ENCODE measurements at places on chromosomes 12 and 14. TPM values are rescaled to one million over a fixed set of nuclear protein-coding genes. Genes with fewer than 3 reads are reported as not detected.

GRCh38 chr12:119989361-119989730 is 310 bp downstream of the BICDL1 start:
- no peak overlapping the region for H3K27ac ChIP-seq
- no peaks in the 10 kb centered on the region for H3K27me3 ChIP-seq
- H3K36me3 ChIP-seq: no peaks in the 10 kb centered on the region
- DNase-seq: peak; percentile 22

- DNase-seq: no peak
- H3K4me3 ChIP-seq: no peak overlapping the region
- H3K27ac ChIP-seq: peak overlapping the region; percentile 41
- H3K27me3 ChIP-seq: no peaks in the 10 kb centered on the region
- H3K36me3 ChIP-seq: peaks cover 4% of the 10 kb centered on the region
These were observed 48.2 kb downstream of the ATF7 start for GRCh38 chr12:53577941-53578352.

GRCh38 chr14:77076113-77076631 is 21.9 kb upstream of the CIPC start:
- no peaks in the 10 kb centered on the region for H3K27me3 ChIP-seq
- peaks cover 1% of the 10 kb centered on the region for H3K4me1 ChIP-seq
- no peak overlapping the region for H3K4me3 ChIP-seq
- no peak for DNase-seq

DNA sequence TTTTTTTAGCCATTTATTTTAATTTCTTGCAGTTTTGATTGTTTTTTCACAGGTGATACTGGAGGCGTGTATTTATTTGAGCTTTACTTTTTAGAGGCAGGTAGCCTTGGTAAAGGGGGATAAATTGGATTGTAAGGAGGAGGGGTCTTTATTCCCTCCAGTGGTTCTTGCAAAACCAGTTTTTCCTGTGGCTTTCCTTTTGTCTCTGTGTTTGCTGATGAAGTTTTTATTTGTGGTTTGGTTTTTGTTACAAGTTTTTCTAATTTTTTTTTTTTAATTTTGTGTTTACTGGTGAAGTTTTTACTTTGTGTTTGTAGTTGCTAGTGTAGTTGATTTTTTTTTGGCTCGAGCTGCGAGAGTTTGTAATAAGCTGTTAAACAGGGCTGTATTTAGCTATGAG is 278.5 kb downstream of the PRKD1 start:
- no peak for DNase-seq
- no peaks in the 10 kb centered on the region for H3K27me3 ChIP-seq
- H3K36me3 ChIP-seq: peaks cover 2% of the 10 kb centered on the region
- H3K4me3 ChIP-seq: no peak overlapping the region
- H3K27ac ChIP-seq: no peak overlapping the region

DNA sequence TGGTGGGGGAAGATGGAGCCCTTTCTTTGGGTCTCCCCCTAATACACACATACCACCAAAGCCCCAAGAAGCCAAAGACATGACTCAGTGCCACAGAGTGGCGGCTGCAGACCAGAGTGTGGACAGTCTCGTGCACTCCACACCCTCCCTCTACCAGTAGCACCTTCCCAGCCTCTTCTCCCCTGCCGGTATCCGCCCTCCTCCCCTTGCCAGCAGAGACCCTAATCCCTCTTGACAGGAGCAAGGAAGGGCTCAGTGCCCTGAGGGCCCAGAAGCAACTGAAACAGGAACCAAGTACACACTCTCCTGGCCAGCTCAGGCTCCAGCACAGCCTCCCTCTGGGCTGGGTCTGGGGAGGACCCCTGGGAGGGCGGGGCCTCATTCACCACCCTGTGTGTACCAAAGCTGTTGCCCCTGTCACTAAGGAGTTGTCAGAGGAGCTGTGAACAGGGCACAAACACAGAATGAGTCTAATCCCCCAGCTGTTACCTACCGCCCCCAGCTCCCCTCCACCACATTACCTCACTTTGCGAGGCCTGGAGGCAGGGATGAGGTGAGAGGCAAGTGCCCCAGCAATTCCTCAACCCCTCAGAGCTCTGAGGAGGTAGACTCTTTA is 8.2 kb downstream of the SPRYD3 start:
- H3K27ac ChIP-seq: peak overlapping the region; percentile 66
- H3K4me3 ChIP-seq: no peak overlapping the region
- DNase-seq: no peak
- no peaks in the 10 kb centered on the region for H3K27me3 ChIP-seq
- H3K4me1 ChIP-seq: peaks cover 31% of the 10 kb centered on the region

DNA sequence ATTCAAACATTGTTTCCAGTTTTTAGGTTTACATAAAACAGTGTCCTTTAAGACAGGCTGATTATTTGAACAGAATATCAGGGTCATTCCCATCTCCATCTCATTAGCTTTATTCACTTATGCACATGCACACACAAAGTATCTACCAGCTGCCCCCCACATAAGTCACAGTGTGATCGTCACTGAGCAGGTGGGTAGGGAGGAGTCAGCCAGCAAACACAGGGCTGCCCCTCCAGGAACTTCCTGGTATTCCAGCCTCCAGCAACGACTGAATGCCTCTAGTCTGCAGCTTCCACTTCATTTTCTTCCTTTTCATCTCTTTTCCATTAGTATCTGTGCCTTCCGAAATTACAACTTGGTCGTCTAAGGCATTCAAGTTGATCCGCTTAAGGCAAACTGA is 48.8 kb upstream of the FOXN3 start:
- no peaks in the 10 kb centered on the region for H3K27me3 ChIP-seq
- H3K4me1 ChIP-seq: peaks cover 32% of the 10 kb centered on the region
- no peak overlapping the region for H3K27ac ChIP-seq
- DNase-seq: no peak
- no peak overlapping the region for H3K4me3 ChIP-seq

GRCh38 chr12:66044731-66045130 is 85.8 kb downstream of the LLPH start:
- H3K27ac ChIP-seq: no peak overlapping the region
- peaks cover 2% of the 10 kb centered on the region for H3K4me1 ChIP-seq
- peaks cover 42% of the 10 kb centered on the region for H3K27me3 ChIP-seq
- H3K4me3 ChIP-seq: no peak overlapping the region

DNA sequence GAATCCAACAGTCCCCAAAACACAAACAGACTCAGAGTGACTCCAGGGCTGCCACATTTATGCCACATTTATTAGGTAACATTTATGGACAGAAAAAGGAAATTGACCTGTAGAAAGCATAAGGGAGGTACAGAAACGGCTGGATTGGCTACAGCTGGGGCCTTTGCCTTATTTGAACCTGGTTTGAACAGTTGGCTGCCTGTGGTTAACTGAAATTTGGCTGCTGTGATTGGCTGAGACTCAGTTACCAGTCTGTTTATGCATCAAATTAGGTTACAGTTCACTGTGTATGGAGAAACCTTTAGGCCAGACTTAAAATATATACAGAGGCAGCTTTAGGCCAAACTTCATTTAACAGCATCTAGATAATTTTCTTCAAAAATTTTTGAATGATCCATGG is 27.8 kb upstream of the PCNX1 start:
- no peak overlapping the region for H3K27ac ChIP-seq
- H3K36me3 ChIP-seq: peaks cover 3% of the 10 kb centered on the region
- H3K4me1 ChIP-seq: peaks cover 32% of the 10 kb centered on the region
- no peak for DNase-seq
- H3K4me3 ChIP-seq: no peak overlapping the region

- no peak overlapping the region for H3K4me3 ChIP-seq
- no peak overlapping the region for H3K27ac ChIP-seq
- DNase-seq: no peak
- peaks cover 15% of the 10 kb centered on the region for H3K4me1 ChIP-seq
- peaks cover 7% of the 10 kb centered on the region for H3K36me3 ChIP-seq
- H3K27me3 ChIP-seq: peaks cover 51% of the 10 kb centered on the region
These were observed 2.5 kb upstream of the DACT1 start for GRCh38 chr14:58635091-58635830.

GRCh38 chr14:100609941-100610391 is 22.7 kb upstream of the BEGAIN start:
- H3K4me1 ChIP-seq: peaks cover 5% of the 10 kb centered on the region
- no peaks in the 10 kb centered on the region for H3K36me3 ChIP-seq
- peak; percentile 1 for DNase-seq
- H3K27ac ChIP-seq: no peak overlapping the region

- H3K36me3 ChIP-seq: peaks cover 4% of the 10 kb centered on the region
- H3K4me3 ChIP-seq: no peak overlapping the region
- peaks cover 10% of the 10 kb centered on the region for H3K4me1 ChIP-seq
- no peak overlapping the region for H3K27ac ChIP-seq
- DNase-seq: no peak
- peaks cover 42% of the 10 kb centered on the region for H3K27me3 ChIP-seq
These were observed 3.7 kb upstream of the FAIM2 start for GRCh38 chr12:49907352-49907751.

GRCh38 chr14:61365667-61366212 is 44.4 kb downstream of the PRKCH start:
- H3K27me3 ChIP-seq: no peaks in the 10 kb centered on the region
- no peak for DNase-seq
- H3K4me1 ChIP-seq: peaks cover 41% of the 10 kb centered on the region
- no peak overlapping the region for H3K4me3 ChIP-seq
- no peaks in the 10 kb centered on the region for H3K36me3 ChIP-seq
- H3K27ac ChIP-seq: no peak overlapping the region

GRCh38 chr12:68375756-68376695 is 43.9 kb upstream of the MDM1 start:
- no peak for DNase-seq
- H3K4me3 ChIP-seq: no peak overlapping the region
- H3K27me3 ChIP-seq: no peaks in the 10 kb centered on the region
- H3K27ac ChIP-seq: peak overlapping the region; percentile 93

- DNase-seq: no peak
- peaks cover 63% of the 10 kb centered on the region for H3K27me3 ChIP-seq
- peaks cover 3% of the 10 kb centered on the region for H3K36me3 ChIP-seq
- no peaks in the 10 kb centered on the region for H3K4me1 ChIP-seq
These were observed 9.7 kb downstream of the SCN8A start for GRCh38 chr12:51600721-51601120.

DNA sequence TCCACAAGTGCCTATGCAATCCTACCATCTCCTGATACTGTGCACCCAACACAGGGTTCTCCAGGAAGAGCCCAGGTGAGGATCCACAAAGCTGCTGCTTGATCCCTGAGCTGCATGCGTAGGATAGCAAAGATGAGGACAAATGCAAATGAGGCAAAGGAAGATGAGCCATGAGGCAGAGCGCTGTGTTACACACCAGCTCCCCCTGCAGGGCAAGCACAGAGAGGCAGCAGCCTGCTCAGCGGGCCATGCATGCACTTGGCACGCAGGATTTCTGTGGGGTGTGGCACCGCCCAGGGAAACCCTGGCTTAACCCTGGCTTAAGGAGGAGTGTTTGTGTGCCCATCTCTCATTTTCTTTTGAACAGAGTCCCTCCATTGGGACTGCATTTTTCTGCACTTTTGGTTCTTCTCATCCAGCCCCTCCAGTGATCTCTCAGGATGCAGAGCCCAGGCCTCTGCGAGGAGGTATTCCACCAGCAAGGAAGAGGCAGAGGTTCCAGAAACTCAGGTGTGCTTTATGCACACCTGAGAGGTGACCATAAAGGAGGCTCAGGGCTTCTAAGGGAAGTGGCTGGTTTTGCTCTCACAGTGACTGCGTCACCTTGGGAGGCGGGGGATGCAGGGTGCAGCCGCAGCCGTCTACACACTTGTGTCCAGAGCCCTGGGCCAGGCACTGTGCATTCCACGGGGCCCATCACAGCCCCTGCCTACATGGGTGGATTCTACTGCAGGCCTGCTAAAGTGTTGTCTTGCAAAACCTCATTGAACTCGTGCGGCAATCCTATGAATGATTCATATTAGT is 973.3 kb upstream of the TMEM132C start:
- no peak overlapping the region for H3K4me3 ChIP-seq
- peaks cover 3% of the 10 kb centered on the region for H3K4me1 ChIP-seq

DNA sequence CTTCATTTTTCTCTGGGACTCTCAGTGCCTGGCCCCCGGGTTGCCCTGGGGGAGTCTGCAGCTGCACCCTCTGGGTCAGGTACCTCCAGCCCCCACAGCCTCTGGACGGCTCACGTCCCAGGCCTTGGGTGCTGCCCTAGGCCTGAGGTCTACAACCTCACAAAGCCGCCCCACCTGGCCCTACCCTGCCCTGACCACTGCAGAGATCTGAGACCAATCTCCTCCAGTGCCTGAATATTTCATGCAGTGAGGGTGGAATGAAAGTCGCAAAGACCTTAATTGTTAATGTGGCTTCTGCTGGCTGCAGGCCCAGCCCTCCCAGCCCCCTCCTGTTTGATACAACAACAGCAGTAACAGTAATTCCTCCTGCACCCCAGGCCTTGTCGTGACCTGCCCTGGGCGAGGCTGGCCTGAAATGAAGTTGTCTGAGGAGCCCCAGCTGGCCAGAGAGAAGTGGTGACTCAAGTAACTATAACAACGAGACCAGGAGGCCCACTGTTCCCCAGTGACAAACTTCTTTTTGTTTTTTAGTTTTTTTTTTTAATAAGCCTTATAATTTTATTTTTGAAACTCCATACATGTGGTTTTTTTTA is 8.8 kb upstream of the CCDC85C start:
- no peak overlapping the region for H3K4me3 ChIP-seq
- H3K27ac ChIP-seq: no peak overlapping the region
- peaks cover 8% of the 10 kb centered on the region for H3K4me1 ChIP-seq
- DNase-seq: no peak
- no peaks in the 10 kb centered on the region for H3K36me3 ChIP-seq
- peaks cover 15% of the 10 kb centered on the region for H3K27me3 ChIP-seq

- H3K4me3 ChIP-seq: peak overlapping the region; percentile 93
- no peak overlapping the region for H3K27ac ChIP-seq
- DNase-seq: no peak
These were observed 691 bp downstream of the SLC2A13 start for GRCh38 chr12:40105265-40105514.

DNA sequence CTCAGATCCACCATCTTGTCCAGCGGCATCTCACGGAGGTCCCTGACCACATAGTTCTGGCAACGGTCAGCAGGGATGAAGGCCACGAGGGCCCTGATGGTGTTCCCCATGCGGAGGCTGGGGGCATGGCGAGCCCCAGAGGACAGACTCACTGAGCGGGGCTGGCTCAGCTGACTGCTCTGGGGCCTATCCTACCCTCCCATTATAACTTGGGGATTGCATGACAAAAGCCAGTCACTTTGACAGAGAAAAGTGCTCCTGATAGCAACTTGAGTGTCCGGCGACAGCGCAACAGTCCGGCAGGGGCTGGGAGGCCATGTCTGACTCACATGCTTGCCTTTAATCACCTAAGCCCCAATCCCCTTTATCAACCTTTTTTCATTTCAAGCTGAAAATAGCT is at the start of gene LRRC10:
Gene LRRC10, minus strand, starts transcription at position 179 of the 400 bp plus-strand sequence. Its CDS starts 69 bp downstream, at position 110.
- H3K27me3 ChIP-seq: peaks cover 16% of the 10 kb centered on the region
- no peaks in the 10 kb centered on the region for H3K36me3 ChIP-seq
- no peak for DNase-seq
- no peak within 1 kb of the TSS for H3K4me3 ChIP-seq
- no peak within 1 kb of the TSS for H3K27ac ChIP-seq

GRCh38 chr12:23525450-23526072 is 423.9 kb downstream of the SOX5 start:
- H3K4me1 ChIP-seq: no peaks in the 10 kb centered on the region
- no peaks in the 10 kb centered on the region for H3K27me3 ChIP-seq
- H3K36me3 ChIP-seq: no peaks in the 10 kb centered on the region
- no peak overlapping the region for H3K4me3 ChIP-seq

The CD4 gene
- total RNA-seq: 187 TPM

The DDX11 gene
- 66.3 TPM for total RNA-seq

The NANOG gene
- total RNA-seq: not detected

The TCL1B gene
- not detected for total RNA-seq

The OR6C2 gene
- not detected for total RNA-seq

Data from T-helper 17 cell (primary cell).